ENCODE measurements at places on chromosomes 3 and 15. TPM values are rescaled to one million over a fixed set of nuclear protein-coding genes. Genes with fewer than 3 reads are reported as not detected.

The STAB1 gene
- total RNA-seq: 80.4 TPM

The LEO1 gene
- total RNA-seq: 13.9 TPM

The COMMD2 gene
- 31.9 TPM for total RNA-seq

The KLHL6 gene
- 1.1 TPM for total RNA-seq

The WDR49 gene
- 6.2 TPM for total RNA-seq

The AP3B2 gene
- 2.2 TPM for total RNA-seq

The CPNE9 gene
- total RNA-seq: not detected

The KCNMB3 gene
- total RNA-seq: 1.0 TPM

The SPINT1 gene
- total RNA-seq: 3.0 TPM

The ITIH1 gene
- total RNA-seq: not detected

The STAC gene
- total RNA-seq: 3.1 TPM

- no peak for ATAC-seq
Observed at GRCh38 chr3:110814170-110815007, 257.2 kb upstream of the NECTIN3 start.

- no peak for ATAC-seq
Observed at GRCh38 chr3:169479314-169479939, 184.1 kb downstream of the MECOM start.

DNA sequence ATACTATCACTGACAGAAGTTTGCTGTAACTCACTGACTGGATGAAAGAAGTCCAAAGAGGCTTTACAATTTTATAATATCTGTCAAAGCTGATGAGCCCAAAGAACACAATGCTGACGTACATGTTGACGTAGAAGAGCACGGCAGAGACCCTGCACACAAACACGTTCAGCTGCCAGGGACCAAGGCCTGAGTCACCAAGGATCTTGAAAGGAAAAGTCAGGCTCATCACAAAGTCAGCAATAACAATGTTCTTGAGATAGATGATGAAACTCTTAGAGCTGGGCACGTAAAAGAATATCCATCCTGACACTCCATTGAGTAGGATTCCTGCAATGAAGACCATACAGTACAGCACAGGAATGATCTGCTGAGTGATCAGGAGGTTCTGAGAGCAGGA lies 10.9 kb upstream of the GPR171 start:
- ATAC-seq: no peak

- no peak for ATAC-seq
Observed at GRCh38 chr15:45050587-45050986, 27.6 kb downstream of the SORD start.

- ATAC-seq: no peak
Observed at GRCh38 chr3:174524203-174524602, 334.9 kb upstream of the NAALADL2 start.

DNA sequence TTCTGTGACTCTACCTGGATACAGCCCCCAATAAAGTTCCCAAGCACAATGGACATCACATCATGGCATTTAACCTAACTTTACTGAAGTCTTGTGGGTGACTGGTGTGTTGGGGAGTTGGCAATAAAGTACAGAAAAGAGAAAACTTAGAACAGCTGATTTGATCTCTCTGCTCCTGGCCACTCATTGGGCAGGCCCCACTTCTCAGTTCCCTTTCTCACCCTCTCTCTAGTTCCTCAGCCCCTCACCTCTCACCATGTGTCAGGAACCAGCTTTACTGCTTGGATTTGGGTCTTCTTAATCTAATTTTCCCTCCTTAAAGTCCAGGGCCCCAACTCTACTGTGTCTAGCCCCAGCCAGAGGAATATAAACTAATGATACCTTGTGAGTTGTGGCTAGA lies 713 bp upstream of the MUC13 start:
- no peak for ATAC-seq

- ATAC-seq: no peak
Observed at GRCh38 chr3:183085634-183086390, 13.5 kb downstream of the MCCC1 start.

DNA sequence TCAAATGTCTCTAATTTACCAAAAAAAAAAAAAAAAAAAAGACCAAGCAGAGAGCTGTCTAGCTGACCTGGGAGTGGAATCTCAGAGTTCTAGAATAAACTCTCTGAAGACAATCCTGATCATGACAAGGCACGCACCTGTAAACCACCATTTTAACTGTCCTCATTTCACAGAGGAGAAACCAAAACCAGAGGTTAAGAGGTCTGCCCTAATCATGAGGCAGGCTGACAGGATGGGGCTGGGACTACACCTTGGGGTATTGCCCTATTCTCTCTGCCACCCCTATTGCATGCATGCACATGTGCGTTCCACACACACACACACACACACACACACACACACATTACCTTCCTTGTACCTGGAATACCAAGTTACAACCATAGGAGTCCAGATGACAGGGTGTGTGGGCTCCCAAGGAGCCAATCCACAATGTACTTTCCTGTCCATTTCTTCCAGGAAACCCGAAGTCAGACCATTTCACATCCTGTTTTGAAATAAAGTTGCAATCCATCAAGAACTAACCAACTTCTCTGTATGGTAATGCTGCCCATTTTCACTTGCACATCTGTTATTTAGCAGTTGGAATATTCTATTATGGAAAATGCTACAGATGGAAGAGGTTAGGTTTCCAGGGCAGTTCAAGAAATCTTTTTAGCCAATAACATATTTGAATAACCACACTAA lies 34.6 kb downstream of the HSPBAP1 start:
- no peak for ATAC-seq

- ATAC-seq: no peak
Observed at GRCh38 chr3:108028896-108029295, 61.9 kb downstream of the CD47 start.

DNA sequence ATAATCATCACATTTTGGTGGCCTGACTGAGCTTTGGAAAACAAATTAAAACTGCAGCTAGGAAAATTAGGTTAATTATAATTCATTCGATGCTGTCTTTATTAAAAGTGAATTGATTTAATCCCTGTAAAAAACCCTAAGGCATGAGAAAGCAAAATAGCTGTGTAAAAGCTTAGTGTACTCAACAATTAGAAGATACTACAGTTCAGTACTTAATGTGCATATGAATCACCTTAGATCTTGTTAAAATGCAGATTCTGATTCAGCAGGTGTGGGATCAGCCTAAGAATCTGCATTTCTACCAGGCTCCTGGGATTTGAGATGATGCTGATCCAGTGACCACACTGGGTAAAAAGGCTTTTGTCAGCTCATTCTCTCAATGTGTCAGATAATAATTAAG lies 559.9 kb upstream of the GOLIM4 start:
- no peak for ATAC-seq

DNA sequence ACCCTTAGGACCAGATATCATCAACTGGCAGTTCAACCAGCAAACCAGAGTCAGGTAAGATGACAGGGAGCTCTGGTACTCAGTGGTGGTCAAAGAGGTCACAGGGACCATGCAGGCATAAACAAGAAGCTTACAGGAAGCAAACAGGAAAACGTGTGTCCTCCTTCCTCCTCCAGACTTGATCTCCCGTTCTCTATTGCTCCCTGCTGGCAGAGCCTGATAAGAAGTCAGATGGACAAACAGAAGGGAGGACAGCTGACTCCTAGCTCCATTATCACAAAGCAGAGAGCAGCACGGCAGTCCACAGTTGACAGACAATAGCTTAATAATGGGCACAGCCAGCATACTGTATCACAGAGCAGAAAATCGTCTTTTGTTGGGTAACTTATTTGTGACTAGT lies 156.5 kb upstream of the SLC2A2 start:
- no peak for ATAC-seq

DNA sequence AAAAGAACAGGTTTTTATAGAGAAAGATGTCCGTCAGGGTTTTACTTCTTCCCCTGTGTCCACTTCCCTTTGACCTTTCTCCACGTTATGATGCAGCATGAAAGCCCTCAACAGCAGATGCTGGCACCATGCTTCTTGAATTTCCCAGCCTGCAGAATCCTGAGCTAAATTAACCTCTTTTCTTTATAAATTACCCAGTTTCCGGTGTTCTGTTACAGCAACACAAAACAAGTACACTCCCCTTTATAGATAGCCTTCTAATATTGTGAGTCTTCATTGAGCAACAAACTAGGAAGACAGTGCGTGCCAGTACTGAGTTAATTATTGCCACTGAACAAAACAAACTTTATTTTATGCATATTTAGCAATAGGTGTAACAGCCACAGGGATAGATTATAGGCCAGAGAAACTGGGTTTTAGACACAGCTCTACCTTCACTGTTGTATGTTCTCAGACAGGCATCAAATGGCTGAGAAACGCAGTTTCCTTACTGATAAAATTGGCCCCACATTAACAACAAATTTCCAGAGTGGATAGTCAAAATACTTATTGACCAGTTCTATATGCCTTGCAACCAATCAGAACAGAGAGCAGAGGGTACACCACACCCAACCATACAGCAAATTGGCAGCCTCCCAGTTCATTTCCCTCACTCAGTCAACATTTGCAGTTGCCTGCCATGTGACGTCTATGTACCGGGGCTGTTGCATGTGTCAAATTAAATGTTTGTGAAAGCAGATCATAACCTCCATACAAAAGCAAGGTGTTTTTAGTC lies 14.4 kb upstream of the TBL1XR1 start:
- no peak for ATAC-seq

DNA sequence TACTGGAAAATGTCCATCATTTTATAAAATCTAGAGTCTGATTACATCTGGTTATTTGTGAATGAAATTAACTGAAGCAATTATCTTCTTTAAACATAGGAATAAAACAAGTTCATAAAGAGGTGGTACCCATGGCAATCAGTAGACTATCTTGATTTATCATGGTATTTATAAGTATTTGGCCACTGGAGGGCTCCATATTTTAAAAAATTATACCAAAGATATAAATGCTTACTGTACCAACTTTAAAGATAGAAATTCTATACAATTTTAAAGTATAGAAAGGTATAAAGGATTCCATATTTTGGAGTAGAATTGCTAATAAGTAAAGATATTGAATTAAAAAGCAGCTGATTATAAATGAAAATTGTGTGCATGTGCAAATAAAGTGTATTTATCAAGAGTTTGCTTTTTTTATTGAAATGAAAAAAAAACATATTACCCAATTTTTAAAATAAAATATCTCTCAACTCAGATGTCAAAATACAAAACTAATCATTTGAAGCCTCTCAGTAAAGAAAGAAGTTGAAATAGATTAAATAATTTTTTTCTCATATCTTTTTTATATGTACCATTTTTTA lies 105.3 kb downstream of the BBX start:
- ATAC-seq: no peak

DNA sequence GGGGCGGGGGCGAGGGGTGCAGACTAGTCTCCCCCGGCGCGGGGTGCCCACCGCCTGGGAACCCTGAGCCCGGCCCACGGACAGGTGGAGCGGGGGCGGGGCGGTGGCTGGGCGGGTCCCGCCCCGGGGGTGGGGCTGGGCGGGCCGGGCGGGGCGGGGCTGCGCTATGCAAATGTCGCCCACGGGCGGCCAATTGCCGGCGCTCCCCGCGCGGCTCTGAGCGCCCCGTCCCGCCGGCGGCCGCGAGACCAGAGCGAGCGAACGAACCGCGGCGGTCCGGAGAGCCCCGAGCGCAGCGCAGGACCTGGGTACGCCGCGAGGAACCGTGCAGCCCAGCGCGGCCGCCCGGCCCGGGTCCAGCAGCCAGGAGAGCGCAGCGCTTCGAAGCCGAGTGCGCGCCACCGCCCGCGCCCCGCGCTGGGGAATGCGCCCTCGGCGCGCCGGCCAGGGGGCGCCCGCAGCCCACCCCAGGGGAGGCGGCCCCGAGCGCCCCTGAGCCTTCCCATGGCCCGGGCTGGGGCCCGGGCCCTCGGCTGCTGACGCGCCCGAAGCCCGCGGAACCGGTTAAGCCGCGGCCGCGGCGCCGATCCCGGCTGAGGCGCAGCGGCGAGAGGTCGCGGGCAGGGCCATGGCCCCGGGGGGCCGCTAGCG lies at the start of gene SEMA3F:
Gene SEMA3F (plus strand): TSS at position 485 of the 651 bp plus-strand sequence. CDS start 4,299 bp downstream, outside the sequence.
- peak; percentile 86 for ATAC-seq

GRCh38 chr3:32372213-32372490 lies 19.5 kb upstream of the CMTM7 start:
- no peak for ATAC-seq

GRCh38 chr15:39976291-39977274 lies 42.7 kb downstream of the EIF2AK4 start:
- peak; percentile 91 for ATAC-seq

GRCh38 chr3:132134611-132135010 lies 99.8 kb upstream of the CPNE4 start:
- no peak for ATAC-seq

DNA sequence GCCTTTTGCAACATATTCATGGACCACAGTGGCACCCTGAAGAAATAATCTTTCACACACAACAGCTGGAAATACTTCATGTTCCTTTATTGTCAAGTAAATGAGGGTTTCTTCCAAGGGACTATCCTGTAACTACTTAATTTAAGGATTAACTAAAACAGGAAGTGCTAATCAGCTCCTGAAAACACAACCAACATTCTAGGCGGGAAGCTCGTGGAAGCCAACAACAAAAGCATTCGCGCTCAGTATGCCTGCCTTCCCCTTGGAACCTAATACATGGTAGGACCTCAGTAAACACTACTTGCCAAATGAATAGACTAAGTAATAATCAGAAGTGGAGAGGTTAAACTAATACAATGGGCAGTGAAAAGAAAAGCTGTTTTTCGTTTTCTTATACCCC lies 300.9 kb downstream of the RORA start:
- ATAC-seq: no peak

GRCh38 chr3:195114786-195115599 lies 156.0 kb downstream of the XXYLT1 start:
- no peak for ATAC-seq

GRCh38 chr3:129583289-129583688 lies 23.2 kb downstream of the PLXND1 start:
- ATAC-seq: no peak

DNA sequence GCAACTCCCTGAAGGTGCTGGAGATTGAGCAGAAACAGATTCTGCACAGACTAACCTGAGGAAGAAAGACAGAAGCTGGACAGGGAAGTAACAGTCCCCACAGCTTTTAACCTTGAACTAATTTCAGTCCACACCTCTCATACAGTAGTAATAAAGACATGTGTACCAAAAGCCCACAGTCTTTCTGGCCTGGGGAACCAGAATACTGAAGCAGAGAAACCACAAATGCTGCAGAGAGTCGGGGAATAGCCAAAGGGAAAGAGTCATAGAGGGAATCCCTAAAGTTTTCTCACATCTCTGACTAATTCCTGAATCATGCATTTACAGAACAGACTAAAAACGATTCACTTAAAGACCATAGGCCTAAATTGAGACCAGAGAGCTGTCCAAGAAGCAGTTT lies 503.4 kb upstream of the NECTIN3 start:
- no peak for ATAC-seq
